ENCODE measurements at places on chromosomes 11 and 22. TPM values are rescaled to one million over a fixed set of nuclear protein-coding genes. Genes with fewer than 3 reads are reported as not detected.

DGCR6 gene
- total RNA-seq, result 3.2 TPM

LMO2 gene
- 15.2 TPM for total RNA-seq

TSGA10IP gene
- total RNA-seq, result not detected

POTEH gene
- not detected for total RNA-seq

DNA sequence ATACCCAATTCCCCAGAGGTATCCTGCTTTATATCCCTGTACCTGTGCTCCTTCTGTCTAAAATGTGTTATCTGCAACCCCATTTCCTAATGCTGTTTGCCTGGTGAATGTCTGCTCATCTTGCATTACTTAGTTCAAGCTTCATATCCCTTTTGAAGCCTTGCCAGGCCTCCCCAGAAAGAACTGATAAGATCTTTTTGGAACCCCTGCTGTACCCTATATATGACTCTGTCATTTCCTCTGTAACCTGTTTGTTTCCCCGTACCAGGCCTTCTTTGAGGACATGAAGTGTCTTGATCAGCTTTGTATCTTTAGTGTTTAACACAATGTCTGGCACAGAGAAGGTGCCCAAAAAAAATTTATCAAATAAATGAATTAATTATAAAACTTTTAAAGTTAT, 77.6 kb downstream of the LIF start:
- DNase-seq, result no peak

DNA sequence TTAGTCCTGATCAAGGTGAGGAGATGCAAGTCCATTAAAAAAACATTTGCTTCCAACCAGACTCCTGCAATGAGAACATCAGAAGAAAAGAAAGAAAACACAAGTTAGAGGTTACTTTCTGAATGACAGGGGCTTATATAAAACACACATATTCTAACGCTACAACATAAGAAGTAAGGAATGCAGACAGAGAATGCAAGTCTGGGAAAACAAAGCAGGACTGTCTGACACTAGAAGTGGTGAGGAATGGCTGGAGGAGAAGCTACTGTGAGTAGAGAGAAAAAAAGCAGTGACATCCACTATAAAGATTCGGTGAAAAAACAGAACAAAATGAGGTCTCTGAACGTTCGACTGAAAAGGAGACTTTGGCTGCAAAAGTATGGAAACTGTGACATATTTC, 12.3 kb downstream of the TMEM216 start:
- no peak for DNase-seq

DNA sequence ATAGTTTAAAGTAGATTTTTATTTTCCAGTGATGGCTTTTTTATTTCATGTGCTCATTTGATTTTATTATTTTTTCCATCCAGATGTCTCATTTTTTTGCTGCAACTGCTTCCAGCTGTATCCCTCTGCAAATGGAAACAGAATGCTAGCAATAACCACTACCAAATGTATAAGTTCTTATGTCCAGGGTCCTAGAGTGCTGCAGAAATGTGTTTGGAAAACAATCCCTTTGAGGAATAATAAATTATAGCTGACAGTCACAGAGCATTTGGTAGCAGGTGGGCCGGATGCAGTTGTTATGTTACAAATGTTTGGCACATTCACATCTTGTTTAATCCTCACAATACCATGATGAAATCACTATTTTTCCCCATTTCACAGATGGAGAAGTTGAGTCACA, 300.7 kb upstream of the PDGFD start:
- peak; percentile 85 for DNase-seq

DNA sequence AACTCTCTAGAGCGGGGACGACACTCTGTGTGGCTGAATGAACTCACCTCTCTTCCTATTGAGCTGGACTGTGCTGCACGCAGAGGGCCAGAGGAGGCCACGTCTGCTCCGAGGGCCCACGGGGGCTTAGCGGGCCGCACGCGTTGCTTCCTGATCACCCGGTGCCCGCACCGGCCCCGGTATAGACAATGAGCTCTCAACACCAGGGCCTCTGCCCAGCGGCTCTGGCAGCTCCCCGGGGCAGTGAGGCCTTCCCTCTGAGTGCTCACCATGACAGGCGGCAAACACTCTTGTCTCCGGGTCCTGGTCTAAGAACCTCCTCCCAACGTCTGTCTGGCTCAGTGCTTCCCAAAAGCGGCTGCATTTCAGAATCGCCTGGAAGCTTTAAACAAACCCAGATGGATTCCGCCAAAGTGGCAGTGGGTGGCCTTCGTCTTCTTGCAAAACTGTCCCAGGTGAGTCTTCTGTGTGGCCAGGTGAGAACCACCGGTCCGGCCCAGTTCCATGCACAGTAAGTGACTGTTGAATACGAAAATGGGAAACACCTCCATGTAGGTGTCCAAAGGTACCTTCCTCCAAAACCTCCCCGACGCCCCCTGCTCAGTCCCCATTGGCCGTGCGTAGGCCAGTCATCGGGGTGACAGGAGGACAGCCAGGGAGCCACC, 47.8 kb upstream of the CCND1 start:
- no peak for DNase-seq

- DNase-seq, result no peak
Measured at GRCh38 chr11:108218455-108218854, 4.0 kb downstream of the NPAT start.

DNA sequence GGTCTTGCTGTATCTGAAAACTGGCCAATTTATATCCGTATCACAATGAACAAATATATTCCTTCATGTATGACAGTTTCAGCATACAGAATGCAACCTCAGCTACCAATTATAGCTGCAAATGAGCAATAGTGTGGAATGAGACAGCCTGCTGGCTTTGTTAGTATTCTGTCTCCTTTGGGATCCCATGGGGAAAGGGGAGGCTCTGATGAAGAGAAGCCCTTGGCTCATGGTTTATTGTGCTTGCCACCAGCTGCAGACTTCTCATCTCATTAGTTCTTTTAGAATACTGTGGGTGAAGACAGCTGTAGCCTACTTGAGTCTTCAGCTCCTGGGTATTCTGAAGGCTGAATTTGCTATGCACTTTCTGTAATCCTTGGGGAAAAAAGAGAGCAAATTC, 42.4 kb downstream of the PITPNB start:
- DNase-seq, result no peak

GRCh38 chr22:40394607-40395006, 24.2 kb downstream of the SGSM3 start:
- no peak for DNase-seq

DNA sequence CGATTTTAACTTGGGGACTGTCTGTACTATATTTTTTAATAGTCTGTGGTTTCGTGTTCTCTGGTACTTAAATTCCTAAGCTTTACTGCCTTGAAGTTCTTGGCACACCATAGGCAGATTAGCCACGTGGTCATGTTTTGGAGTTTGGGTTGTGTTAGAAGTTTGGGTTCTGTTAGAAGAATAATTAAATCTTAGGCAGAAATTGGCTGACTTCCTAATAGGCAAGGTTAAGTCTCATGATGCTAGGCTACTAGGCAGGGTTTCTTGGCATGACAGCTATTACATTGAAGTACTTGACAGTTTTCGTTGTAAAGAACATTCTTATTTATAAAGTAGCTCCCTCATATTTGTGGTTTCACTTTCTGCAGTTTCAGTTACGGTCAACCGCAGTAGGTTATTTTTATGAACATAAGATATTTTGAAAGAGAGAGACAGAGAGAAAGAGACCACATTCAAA, 30.0 kb upstream of the MMP7 start:
- DNase-seq, result no peak

DNA sequence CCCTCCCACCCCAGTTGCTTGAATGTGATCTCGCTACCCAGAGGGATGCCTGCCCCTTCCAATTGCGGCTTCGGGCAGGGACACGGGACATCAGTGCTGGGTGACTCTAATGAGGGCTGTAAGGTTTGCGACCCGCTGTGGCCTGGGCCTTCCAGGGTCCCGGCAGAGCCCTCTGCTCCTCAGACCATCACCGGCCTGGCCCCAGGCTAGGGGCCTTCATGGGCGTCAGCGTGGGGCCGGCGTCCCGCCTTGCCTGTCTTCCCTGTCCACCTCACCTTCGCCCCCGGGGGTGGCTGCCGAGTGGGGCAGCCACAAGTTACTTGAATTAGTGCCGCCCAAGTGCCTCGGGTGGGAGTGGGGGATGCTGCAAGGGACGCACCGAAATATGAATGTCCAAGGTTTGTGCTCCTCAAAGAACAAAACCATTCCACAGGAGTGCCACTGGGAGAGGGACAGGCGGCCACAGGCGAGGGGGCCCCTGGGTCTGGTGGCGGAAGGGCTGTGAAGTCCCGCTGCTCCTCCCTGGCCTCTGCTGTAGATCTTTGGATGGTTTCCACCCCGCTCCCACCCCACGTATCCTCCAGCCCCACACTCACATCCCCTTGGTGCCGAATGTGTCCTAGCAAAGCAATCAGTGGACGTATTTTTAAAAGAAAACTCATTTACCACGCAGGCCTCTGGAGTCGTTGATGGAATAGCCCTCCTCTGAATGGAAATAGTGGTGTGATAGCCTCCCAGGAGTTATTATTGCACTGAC, 317.1 kb downstream of the NTM start:
- DNase-seq, result no peak

DNA sequence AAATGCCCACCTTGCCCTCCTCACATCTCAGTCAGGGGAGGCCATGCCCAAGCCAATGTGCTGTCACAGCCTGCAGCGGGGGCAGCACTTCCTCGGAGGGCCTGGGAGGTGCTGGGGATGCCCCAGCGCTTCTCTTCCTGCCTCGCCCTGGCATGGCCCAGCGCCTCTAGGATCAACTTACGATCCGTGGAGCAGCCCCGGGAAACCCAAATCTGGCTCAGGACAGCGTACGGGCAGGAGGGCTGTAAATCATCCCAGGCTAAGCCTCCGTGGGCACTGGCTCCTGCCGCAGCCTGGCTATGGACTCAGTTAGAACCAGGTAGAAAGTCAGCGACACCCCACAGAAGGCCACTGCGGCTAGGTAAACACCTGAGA, 60.9 kb upstream of the EMID1 start:
- DNase-seq, result no peak

DNA sequence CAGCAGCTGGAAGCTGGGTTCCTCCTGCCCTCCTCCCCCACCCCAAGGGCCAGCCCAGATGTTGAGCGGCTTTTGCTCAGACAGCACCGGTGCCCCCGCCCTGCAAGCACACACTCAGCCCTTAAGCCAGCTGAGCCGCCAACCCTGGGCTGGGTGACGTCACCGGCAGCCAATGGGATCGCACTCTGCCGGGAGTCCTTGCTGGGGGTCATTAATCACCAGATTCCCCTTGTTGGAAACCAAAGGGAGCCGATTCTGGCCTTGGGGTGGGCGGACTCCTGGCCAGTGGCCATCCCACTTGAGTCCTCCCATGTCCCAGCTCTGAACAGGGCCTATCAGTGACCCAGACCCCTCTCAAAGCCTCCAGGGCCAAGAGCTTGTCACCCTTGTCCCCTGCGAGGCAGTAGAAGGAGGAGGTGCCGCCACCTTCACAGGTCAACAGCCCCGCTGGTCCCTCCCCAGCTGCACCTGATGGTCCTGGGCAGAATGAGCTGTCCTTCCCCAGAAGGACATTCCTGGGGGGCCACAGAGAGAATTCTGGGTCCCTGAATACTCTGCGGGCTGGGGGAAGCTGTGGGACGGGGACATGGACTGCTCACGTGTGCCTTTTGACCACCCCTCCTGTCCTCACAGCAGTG, 7.4 kb downstream of the DUSP8 start:
- peak; percentile 34 for DNase-seq

DNA sequence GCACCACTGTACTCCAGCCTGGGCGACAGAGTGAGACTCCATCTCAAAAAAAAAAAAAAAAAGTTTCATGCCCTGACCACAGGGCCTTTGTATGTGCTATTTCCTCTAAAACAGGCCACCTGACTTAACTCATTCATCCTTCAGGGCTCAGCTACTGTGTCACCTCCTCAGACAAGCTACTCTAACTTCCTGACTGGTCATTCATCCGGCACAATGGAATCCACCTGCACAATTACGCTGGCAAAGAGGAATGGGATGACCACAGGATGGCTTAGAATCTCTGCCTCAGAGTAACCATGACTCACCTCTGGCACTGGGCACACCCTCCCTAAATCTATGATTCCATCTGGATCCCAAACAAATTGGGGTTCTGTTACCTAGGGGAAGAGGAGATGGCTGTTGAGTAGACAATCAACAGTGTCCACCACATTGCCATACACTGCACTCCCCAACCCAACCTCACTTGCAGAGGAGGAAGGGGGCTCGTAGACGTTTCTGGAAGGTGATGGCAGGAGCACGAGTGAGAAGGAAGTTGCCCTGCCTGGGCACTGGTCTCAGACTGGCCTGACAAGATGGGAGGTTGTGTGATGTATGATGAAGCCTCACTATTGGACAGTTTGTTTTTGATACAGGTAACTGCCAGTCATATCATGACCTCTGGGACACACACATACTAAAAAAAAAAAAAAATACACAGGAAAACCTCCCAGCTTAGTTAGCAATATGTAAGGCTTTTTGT, 22.8 kb upstream of the HMOX1 start:
- DNase-seq, result no peak

- DNase-seq, result no peak
Measured at GRCh38 chr11:125476721-125477120, 19.3 kb downstream of the FEZ1 start.

DNA sequence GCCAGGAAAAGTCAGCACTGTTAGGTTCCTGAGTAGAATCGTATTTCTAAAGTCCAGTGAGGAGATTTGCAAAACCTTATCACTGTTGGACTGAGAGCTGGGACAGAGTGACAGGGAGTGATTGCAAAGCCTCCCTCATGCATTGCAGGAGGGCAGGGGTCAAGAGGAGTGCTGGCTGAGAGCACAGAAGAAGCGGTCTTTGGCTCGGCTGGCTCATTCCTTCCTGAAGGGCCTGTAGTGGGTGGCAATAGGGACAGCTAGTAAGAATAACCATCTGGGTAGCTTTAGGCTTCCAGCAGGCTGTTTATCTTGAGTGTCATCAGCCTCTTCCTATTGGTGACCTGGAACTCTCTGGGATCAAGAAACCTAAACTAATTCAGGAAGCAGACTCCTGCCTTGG, 53.4 kb downstream of the CD44 start:
- DNase-seq, result no peak
